CD4-positive, alpha-beta memory T cell (primary cell): ENCODE measurements at places on chromosomes 4 and X. TPM values are rescaled to one million over a fixed set of nuclear protein-coding genes. Genes with fewer than 3 reads are reported as not detected.

Gene GLRA3
- not detected for total RNA-seq

Gene DIAPH2
- total RNA-seq, result 12.1 TPM

Gene ART3
- total RNA-seq, result not detected

Gene RNF212
- total RNA-seq, result 2.4 TPM

Gene TRAM1L1
- total RNA-seq, result not detected
